ENCODE measurements at places on chromosomes 1 and 21.

DNA sequence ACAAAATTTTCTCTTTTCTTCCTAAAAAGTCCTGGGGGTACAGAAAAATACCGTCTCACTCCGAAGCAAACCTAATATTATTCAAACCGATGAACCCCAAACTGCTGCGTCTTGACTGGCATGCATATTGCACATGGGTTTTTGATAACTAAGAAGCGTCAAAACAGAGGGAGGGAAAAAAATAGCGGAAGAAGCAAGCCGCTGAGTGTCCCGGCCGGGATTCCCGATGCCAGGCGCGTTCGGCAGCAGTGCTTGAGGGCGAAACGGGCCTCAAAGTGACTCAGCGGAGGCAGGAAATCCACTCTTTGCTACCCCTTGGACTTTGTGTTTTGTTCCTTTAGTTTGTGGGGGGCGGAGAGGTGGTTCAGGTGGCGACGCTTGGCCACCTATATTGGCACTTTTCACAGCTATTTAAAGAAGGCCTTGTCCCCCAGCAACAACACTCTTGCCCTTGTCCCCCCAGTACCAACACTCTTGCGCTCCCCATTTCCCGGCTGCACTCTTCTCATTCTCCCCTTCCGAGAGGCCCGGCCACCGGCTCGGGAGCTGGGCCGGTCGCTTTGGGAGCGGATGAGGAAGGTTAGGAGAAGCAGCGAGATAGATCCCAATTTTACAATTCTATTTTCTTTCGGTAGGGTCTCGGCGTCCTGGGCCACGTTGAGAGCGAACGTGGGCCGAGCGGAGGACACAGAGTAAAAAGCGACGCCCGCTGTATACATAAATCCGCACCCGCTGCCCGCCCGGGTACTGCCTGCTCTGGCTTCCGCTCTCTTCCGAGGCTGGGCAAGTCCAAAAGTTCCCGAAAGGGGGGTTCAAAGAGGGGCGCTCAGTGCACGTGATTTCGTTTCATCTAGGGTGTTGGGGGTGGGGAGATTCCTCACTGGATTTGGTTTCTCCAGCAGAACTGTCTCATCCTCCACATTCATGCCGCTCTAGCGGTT is 2.5 kb downstream of the LMX1A start:
- DNase-seq = no peak

DNA sequence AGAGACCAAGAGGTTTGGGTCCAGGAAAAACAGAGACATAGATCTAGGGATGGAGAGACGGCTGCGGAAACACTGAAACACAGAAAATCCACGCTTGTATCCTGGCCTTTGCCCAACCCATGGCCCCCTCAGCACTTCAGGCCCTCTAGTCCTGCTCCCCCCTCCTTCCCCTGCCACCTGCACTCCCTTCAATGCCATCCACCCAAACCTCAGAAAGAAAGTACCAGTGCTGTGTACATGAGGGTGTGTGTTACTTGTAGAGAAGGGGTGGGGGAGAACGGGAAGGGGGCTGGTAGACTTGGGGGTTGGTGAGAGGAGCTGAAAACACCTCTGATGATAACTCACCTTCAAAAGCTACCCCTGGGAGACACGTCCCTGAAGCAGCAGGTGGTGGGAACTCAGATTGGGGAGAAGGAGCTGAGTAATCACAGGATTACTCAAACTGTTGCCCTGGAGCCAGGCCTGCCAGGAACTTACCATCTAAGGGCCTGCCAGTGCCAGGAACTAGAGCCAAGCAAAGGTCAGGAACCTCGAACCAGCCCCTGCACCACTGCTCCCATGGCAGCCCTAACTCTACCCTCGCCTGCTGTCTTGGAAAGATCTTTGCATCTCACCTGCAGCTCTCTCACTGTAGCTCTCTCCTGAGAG is 11.5 kb downstream of the RORC start:
- DNase-seq = no peak

DNA sequence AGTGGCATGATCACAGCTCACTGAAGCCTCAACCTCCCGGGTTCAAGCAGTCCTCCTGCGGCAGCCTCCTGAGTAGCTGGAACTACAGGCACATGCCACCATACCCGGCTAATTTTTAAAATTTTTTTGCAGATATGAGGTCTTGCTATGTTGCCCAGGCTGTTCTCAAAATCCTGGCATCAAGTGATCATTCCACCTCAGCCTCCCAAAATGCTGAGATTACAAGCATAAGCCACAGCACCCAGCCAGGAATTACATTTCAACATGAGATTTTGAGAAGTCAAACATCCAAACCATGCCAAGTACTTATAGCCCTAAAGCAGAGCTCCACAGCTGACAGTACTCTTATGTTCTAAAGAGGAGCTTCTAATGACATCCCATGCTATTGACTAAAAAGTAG is 200.1 kb downstream of the FCRL5 start:
- DNase-seq = no peak

DNA sequence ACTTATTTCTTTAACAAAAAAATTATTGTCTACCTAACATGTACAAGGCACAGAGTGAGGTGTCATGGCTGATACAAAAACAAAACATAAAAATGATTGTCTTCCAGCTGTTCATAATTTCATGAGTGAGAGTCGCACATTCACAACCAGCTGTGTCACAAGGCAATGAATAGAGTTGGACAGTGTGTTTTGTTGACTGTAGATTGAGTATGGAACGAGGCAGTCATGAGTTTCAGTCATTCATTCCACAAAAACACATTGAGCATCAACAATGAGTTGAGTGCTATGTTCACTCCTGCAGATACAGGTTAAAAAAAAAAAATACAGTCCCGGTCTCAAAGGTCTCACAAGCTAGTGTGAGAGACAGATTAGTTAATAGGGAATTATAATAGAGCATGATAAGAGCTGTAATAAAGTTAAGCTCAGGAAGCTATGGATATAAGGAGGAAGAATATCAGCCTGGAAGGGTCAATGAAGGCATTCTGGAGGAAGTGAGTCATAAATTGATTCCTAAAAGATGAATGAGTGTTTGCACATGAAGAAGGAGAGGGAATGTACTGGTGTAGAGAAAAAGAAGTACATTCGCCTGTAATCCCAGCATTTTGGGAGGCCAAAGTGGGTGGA is 47.8 kb upstream of the ARHGAP29 start:
- no peak for DNase-seq

DNA sequence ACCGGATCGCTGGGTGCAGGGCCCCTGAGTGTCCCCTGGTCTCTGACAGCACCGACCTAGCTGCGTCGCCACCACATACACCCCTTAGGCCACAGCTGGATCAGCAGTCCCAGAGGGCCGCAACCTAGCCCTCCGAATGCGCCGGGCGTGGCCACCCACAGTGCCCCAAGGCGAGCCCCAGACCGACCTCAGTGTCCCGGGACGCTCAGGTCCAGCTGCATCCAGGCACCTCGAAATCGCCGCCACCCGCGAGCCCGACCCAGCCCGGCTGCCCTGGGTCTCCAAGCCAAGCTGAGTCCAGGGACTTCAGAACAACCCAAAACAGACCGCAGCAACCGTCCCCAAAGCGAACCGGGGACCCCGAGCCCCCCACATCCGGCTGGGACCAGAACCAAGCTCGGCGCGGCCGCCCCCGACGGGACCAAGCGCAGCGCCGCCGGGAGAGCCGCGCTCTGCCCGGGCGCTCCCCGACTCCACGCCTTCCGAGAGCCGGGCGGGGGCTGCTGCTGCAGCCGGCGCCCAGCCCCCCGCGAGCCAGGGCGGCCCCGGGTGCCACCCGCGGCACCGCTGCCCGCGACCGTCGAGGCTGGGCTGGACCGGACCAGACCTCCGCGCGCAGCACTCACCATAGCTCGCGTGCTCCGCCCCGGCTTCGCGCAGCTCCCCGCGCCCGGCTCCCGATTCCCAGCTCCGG is 54.6 kb upstream of the ECE1 start:
- no peak for DNase-seq

GRCh38 chr21:37208056-37208721 is 58.9 kb downstream of the VPS26C start:
- no peak for DNase-seq

GRCh38 chr1:197843401-197843800 is 59.0 kb upstream of the C1orf53 start:
- DNase-seq = no peak

- DNase-seq = no peak
Observed at GRCh38 chr1:55694310-55694801, 479.2 kb upstream of the USP24 start.

- no peak for DNase-seq
Observed at GRCh38 chr1:213519098-213519497, 468.1 kb downstream of the RPS6KC1 start.

- DNase-seq = no peak
Observed at GRCh38 chr1:207763091-207763490, 11.2 kb downstream of the CD46 start.

DNA sequence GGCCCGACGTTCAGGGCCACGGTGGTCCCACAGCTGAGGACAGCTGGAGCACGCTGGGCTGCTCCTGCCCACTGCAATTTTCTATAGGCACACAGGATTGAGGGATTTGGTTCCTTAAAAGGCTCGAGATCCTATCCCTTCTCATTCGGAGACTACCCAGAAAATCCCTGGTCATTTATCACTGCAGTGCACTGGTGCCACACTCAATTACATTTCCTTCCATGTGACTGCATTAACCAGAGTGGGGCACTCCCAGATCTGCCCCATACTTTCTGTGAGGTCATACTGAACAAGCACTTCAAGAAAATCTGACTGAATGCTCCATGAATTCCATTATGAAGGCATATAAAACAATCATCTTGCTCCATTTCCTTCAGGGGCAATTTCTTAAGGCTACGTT is 49.8 kb upstream of the KCNE1 start:
- no peak for DNase-seq

- DNase-seq = no peak
Observed at GRCh38 chr1:27726173-27727044, 648 bp downstream of the FAM76A start.

DNA sequence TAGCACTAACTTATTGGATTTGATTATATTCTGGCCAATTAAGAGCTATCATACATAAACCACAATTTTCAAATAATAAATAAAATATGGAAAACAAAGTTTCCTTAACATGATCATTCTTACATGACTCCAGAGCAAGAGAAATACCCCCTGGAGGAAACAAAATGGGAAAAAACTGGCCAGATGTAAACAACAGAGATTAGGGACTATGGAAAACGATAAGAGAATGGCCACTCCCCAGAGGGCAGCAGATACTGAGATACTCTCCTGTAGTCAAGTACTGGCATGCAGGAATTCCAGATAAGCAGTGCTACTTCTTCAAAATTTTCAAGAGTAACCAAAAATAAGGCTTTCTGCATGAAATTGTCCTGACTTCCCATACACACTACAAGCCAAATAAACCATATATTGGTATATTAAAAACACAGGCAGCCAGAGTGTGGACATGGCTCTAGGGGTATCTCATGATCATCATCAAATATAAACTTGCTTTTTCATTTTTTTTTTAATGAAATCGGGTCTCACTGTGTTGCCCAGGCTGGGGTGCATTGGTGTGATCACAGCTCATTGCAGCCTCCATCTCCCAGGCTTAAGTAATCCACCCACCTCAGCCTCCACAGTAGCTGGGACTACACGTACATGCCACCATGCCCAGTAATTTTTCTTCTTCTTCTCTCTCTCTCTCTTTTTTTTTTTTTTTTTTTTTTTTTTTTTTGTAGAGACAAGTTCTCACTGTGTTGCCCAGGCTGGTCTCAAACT is 118.5 kb downstream of the EIF4G3 start:
- DNase-seq = no peak

DNA sequence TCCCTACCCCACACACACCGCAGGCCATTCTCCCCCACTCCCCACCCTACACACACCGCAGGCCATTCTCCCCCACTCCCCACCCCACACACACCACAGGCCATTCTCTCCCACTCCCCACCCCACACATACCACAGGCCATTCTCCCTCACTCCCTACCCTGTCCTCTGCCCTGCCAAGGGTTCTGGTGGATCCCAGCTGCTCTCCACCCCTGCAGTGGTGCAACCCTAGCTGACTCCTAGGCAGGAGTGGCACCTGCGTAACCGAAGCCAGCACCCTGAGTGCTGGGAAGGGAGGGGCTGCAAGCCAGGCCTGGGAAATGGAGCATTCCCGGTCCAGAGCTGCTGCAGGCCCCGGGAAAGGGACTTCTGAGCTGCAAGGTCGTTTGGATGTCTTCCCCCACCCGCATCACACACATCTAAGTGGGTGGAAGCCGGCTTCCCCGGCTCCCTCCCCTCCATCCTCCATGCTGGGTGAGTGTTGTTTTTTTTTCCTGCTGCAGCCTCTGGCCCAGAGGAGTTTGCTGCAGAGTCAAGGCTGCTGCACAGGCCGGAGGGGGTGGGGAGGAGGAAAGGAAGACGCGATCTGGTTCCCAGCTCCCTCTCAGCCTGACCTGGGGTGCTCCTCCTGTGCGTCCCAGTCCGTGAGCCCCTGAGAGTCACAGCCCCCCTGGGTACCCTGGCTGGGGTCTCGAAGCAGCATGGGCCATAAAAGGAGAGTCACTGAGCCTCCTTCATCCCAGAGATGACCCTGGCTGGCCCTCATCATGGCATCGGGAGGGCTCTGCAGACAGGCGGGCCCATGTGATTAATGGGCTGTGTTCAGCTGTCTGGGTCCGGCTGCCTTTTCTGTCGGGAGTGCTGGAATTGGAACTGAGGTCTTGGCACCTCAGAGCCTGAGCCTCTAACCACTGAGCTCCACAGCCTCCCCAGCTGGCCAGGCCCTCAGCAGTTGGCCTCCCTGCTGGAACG is 16.1 kb downstream of the H6PD start:
- DNase-seq = no peak

DNA sequence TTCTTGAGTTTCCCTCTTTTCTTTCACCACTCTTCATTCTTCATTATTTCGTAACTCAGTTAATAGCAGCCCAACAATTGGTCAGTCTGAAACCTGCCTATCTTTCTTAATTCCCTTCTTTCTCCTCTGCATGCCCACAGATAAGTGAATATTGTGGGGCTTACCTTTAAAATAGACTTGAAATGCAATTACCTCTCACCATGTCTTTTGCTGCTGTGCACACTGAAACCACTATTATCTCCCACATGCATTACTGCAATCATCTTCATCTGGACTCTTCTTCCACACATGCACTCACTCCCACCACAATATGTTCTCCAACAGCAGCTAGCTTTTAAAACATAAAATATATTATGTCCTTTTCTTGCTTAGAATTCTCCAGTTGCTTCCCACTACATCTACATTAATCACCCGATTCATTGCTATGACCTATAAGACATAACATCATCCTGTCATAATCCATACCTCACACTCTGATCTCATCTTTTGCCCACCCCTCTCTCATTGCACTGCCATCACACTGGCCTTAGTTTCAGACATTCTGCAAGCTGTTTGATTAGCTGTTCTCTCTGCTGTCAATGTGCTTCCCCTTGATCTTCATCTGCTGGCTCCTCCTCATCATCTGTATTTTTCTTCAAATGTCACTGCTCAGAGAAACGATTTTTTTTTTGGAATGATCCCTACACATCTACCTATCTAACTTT is 304.8 kb downstream of the PTPRC start:
- DNase-seq = no peak

DNA sequence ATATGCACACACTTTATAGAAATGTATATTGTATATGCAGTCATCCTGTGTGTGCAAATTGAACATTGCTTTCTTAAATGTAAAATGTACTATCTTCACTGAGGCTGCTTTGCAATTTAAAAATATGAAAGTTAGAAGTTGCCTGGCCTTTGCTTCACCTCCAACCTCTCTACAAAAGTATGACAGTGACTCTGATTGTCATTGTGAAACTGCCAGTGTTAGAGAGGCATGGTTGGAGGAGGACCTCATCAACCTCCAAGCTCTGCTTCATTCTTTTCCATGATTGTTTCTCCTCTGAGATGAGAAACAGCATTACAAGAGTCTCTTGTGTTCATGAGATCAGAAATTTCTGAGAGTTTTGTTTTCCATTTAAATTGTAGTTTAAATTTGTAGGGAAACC is 185.5 kb downstream of the ZC3H11B start:
- no peak for DNase-seq

Measured in NCI-H1694 treated with DMSO at 0.1 percent for 48 hours (cell line).